ENCODE measurements at places on chromosomes 4 and X.
A peak's percentile ranks its signal among the peaks of the same experiment; 100 is the strongest.

DNA sequence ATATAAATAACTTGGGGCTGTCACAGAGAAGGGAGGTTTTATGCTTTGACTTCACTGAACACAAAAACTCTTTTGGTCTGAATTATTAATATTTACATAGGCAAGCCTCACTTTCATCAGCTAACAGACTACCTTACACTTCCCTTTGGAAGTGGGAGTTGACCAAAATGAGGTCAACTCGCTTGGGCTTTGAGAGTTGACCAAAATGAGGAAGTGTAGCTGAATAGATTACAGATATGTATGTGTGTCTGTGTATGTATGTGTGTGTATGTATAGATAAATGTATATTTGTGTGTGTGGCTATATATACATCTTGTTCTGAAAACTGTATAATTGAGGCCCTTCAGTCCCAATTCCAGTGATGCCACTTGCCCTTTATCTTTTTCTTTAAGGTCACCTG is 113.3 kb upstream of the IL13RA1 start:
- no peak for DNase-seq

GRCh38 chrX:150429594-150429993 is 66.5 kb downstream of the MAMLD1 start:
- no peak for DNase-seq

DNA sequence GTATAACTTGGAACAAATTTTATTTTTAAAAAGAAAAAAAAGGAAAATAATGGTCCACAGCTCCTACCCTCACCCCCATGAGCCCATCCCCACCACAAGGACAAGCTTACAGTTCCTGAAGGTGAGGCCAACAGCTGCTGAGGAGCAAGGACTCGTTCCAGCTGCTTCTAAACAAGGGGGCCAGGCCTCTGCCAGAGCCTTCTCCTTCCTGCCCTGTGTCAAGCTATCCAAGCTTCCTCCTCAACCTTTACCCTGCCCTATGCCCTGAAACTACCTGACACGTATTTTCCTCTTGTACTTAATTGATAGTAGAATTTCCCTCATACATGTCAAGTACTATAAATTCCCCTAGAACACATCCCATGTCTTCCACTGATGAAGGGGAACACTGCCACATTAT is 8.8 kb downstream of the SH3D19 start:
- no peak for DNase-seq

GRCh38 chr4:722169-722725 is 16.6 kb downstream of the PCGF3 start:
- DNase-seq = no peak

GRCh38 chr4:114998316-114998715 is 115.1 kb downstream of the NDST4 start:
- no peak for DNase-seq

GRCh38 chrX:10243106-10243505 is 86.3 kb downstream of the CLCN4 start:
- no peak for DNase-seq

GRCh38 chr4:163193717-163194116 is 27.0 kb upstream of the NAF1 start:
- no peak for DNase-seq

DNA sequence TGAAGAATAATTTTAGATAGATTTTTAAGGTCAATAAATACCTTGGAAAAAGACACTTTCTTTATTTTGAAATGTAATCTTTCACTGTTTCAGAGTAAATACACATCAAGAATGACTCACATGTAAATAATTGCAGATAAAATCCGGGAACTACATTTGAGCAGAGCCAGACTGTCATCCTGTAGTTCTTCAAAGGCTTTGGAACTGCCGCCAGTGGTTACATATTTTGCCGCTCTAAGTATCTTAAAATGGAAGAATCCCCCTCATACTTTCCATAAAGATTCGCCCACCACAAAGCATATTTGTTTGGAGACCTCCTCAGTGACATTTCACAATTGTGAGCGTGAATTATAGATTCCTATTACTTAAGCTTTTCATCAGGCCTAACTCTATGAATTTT is 607.8 kb upstream of the ZFP42 start:
- DNase-seq = no peak

DNA sequence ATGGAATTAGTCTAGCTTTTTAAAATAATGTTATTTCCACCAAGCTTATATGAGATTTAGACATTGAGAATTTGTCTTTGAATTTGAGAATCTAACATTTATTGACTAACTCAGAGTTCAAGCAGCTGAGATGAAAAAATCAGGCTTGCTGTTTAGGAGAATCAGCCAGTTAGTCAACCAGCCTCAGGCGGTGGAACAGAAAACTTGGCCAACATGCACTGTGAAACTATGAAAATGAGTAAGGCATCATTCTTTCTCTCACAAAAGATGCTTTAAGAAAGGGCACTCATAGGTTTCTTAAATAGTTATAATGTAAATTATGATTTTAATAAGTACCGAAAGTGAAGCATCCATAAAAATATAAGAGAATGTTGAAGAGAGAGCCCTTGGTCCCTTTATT is 84.2 kb downstream of the NFKB1 start:
- DNase-seq = no peak

GRCh38 chr4:80425124-80426100 is 89.9 kb downstream of the CFAP299 start:
- no peak for DNase-seq

DNA sequence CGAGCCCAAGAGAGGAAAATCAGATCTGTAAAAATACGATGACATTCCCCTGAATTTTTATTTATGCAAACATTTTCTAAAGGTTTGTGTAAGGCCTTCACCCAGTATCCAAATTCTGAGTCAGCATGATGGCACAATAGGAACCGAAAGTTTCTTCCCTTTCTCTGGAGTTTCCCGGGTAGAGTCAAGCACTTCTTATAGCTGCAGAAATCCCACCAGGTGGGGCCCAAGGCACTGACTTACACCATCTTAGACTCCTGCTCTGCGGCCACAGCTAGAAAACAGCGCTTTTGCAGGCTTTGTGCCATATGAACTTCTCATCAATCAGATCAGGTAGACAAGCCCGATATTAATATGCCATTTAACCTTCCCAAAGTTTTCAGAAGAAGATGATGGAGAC is 13.4 kb downstream of the LEF1 start:
- no peak for DNase-seq

DNA sequence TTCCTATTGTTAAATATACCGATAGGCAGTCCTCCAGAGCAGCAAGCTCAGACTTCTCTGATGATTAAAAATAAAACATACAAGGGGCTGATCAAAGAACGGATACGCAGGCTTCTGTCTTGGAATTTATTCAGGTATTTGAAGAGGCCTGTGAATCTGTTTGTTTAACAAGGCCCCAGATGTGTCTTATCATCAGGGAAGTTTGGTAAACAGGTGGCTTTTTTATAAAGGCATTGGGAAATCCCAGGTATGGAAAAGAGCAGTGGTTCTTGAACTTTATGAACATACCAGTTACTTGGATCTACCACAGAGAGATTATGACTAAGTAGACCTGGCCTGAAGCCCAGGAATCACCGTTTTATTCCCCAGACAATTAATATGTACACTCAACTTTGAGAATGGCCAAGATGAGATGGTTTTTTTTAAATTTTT is 47.9 kb downstream of the SOWAHB start:
- DNase-seq = no peak

DNA sequence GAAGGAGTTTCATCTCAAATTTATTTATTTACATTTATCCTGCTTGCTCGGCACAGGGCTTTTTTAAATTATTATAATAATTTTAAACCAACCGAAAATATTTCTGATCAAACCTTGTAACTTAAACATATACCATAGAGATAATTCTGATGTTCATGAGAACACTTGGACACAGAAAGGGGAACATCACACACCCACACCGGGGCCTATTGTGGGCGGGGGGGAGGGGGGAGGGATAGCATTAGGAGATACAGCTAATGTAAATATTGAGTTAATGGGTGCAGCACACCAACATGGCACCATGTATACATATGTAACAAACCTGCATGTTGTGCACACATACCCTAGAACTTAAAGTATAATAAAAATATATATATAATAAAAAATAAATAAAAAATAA is 2.9 kb downstream of the ANXA5 start:
- DNase-seq = no peak

- no peak for DNase-seq
These were observed 62.7 kb upstream of the PGM2 start for GRCh38 chr4:37763831-37764230.

DNA sequence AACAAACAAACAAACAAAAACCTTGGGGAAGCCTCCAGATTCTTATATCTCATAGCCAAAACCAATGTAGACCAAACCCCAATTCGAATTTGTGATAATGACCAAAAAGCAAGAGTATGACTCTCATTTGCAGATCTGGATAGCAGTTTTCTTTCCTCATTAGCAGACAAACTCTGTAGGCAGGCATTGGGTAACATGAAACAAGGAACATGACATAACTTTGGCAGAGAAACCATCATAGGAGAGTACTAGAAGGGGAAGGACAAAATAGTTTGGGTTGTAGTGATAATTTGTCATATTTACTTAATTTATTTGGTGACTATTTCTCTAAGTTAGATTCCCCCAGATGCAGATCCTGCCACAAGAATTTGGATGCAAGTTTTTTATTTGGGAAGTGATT is 187.8 kb downstream of the MID1IP1 start:
- DNase-seq = no peak

- DNase-seq = no peak
These were observed 335.2 kb downstream of the TENM3 start for GRCh38 chr4:182578402-182578801.

GRCh38 chr4:163161536-163162205 is 5.0 kb downstream of the NAF1 start:
- no peak for DNase-seq

GRCh38 chr4:44016570-44017421 is 431.8 kb downstream of the KCTD8 start:
- DNase-seq = no peak

DNA sequence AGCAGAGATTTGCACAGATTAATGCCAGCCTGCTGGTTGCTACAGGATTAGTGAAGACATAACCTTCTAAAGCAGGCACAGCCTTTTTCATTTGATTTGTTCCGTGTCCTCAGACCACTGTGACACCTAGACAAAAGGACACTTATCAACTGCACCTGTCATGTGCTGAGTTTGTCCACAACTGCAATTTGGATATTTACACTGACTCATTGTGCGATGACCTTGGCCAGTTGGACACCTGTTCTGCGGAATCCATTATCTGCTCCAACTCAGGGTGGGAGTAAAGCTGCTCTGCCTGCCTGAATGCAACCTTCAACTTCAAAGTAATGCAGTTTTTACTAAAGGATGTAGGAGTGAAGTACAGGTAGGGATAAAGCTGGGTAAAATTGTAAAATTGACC is 4.1 kb upstream of the NR0B1 start:
- no peak for DNase-seq

- peak; percentile 13 for DNase-seq
These were observed 71.0 kb upstream of the AFAP1 start for GRCh38 chr4:8010618-8011017.

DNA sequence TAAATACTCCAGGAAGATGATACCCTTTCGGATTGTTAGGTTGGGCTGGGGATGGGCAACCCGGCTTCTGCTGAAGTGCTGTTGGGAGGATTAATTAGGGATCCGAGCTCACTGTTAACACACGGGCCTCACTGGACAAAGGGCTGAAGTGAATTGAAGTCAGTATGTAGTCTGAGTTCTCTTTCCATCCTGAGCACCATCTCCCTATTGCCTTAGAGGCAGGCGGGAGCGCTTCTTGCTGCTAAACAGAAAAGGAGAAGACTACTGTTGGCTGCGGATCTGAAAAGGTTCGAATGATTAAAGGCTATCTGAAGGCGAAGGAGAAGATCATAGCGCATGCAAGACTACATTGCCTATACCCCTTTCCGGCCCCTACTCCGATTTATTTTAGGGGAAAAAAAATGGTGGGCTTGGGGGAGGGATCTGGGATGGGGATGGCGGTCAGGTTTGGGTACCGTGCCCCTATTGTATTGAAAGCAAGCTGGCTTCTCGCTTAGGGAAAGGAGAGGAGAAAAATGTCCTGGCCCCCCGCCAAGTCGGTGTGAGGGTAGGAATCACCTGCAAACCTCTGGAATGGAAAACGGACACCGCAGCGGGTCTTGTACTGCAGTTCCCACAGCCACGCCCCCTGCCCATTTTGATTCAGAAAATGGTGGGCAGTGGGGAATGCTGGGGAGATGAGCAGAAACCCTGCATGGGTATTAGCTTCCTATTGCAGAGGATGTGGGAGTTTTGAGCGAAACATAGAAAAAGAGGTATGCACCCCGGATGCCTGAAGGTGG is 22.3 kb downstream of the MORF4L2 start:
- DNase-seq = peak; percentile 24

GRCh38 chr4:11724731-11725130 is 296.0 kb upstream of the HS3ST1 start:
- no peak for DNase-seq

DNA sequence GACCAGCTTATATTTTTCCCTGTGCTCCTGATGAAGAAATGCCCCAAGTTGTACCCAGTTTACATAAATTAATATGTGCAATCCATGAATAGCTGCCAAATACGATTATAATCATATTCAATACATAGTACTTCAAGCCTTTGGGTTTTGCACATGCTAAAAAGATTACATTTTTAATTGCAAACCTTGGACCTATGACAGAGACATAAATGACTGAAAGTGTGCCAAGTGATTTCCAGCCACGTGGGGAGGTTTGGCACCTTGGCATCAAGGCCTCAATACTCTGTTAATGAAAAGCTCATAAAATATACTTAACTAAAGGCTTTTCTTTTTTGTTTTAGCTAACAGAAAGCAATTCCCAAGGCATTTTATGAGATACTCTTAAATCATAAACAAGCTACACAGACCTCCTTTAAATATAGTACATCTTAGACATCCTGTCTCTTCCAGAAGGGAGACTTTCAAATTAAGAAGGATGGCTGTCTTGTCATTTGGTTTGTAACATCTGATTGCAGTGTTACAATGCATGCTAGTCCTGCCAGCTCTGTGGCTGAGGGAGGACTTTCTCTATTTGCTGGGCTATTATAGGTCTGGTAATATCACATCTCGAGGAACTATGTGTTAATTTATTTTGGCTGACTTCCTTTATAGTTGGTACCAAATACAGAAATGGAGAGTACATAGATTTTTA is 404.1 kb downstream of the AFF2 start:
- DNase-seq = peak; percentile 31

- no peak for DNase-seq
These were observed 3.7 kb upstream of the MAEA start for GRCh38 chr4:1285790-1286553.

DNA sequence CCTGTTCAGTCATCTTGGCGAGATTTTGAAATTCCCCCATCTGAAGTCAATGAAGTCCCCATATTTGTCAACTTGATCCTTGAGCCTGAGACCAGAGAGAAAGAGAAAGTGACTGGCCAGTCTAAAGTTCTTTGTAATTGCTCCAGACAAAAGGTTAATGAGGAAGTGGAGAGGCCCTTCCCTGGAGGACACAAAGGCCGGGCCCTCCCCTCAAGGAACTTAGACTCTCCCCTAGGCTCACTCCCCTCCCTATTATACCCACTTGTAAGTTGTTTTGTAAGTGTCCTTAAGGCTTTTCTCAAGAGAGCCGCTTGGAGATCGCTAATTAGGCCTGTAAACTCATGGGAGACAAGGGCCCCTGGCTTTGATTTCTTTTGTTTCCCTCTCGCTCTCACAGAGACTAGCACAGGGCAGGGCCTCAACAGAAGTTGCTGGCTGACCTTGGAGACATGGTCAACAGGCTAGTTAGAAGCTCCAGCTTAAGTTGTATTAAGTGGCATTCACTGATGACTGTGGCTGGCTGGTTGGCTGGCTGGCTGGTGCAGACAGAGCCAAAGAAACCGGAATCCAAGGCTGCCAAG is 20.3 kb upstream of the GPC4 start:
- DNase-seq = no peak

GRCh38 chr4:183828125-183828524 is 77.0 kb upstream of the STOX2 start:
- no peak for DNase-seq

Measured in G401 (cell line).